ENCODE measurements at places on chromosomes 13 and 19.

DNA sequence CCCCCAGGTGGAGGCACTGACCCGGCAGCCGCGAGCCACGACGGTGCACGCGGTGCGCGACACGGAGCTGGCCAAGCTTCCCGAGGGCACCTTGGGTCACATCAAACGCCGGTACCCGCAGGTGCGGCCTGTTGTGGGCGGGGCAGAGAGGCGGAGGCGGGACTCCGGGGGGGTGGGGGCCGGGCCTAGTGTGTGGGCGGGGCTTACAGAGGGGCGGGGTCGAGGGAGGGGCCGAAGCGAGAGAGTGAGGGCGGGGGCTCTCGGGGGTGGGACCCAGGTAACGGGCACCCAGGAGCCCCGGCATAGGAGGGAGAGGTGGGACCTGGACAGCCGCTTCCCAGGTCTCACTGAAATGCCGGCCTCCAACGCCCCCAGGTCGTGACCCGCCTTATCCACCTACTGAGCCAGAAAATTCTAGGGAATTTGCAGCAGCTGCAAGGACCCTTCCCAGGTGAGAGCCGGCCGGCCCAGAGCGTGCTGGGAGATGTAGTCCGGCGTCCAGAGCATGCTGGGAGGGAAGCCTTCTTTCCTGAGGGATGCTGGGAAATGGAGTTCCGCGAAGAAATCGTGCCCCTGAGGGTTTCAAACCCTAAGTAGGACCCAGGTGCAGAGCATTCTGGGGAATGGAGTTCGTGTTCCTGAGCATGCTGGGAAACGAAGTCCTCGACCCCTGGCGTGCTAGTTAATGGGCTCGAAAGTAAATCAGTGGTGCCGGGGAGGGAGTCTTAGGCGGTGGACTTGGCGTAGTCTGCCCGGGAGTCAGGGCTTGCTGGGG, 15.7 kb downstream of the PNPLA6 start:
- DNase-seq = no peak

- no peak for DNase-seq
These were observed 14.8 kb downstream of the ACSBG2 start for GRCh38 chr19:6150289-6150688.

DNA sequence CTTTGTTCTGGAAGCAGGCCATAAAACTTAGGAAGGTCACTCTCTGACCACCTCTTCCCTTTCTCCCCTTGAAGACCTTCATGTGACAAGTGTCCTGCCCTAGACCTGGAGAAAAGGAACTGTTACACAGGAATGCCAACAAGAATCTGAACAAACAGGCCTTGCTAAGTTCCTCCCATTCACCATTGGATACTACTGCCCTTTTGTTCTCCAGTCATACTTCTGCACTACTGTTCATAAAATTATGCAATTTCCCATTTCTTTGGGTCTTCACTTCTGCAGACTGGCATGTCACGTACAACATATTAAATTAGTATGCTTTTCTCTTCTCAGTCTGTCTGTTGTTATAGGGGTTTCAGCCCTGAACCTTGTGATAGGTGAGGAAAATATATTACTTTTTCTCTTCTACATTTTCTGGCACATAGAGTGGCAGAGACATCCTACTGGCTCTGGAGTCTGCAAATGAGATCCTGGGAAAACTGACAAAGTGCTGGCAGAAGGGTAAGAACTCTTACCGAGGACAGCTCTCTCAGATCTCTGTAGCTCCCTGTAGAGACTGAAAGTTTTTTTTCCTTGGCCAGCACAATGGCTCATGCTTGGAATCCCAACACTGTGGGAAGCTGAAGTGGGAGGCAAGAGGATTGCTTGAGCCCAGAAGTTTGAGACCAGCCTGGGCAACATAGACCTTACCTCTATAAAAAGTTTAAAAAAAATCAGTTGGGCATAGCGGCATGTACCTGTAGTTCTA, 87.6 kb upstream of the SPRY2 start:
- no peak for DNase-seq

- peak; percentile 90 for DNase-seq
These were observed 95.9 kb upstream of the FREM2 start for GRCh38 chr13:38590796-38591507.

DNA sequence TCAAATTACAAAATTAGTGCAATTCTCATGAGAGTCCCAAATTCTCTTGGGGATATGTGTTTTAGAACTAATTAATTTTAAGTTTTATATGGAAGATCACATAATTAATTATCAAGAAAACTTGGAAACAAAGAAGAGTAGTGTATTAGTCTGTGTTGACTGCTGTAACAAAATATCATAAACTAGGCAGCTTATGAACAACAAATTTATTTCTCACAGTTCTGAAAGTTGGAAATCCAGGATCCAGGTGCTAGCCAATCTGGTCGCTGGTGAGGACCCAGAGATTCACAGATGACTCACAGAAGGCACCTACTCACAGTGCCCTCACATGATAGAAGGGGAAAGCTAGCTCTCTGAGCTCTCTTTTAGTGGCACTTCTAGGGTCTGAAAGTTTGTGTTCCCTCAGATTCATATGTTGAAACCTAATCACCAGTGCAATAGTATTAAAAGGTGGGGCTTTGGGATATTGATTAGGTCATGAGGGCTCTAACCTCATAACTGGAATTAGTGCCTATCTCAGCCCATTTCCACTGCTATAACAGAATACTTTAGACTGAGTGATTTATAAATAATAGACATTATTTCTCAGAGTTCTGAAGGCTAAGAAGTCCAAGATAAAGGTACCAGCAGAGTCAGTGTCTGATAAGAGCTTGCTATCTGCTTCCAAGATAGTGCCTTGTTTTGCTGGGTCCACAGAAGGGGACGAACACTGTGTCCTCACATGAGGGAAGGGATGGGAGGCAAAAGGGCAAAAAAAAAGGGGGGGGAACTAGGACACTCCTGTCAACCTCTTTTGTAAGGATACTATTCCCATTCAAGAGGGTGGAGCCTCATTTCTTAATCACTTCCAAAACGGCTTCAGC, 1.5 kb upstream of the ARGLU1 start:
- DNase-seq = no peak

GRCh38 chr13:75800545-75800944, 164.4 kb downstream of the LMO7 start:
- no peak for DNase-seq

- no peak for DNase-seq
These were observed 639.0 kb upstream of the KLHL1 start for GRCh38 chr13:70747262-70747661.

DNA sequence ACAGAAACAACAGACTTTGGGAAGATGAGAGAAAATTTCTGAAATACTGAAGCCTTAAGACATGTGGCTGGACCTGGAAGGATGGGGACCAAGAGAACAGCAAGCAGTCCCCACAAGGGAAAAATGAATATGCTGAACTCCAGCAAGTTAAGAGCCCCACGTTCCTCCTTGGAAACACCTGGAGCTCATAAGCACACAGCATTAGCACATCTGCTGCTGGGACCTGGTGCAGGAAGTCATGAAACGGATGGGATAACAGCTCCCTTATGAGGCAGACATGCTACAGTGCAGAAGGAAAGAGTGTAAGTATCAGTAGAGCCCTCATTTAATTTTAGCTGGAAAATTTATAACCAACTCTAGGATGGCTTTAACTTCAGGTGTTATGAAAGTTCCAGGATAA, 67.3 kb downstream of the SLC15A1 start:
- DNase-seq = no peak

GRCh38 chr19:33302974-33303790, 848 bp upstream of the CEBPA start:
- DNase-seq = no peak

- no peak for DNase-seq
These were observed 352.0 kb downstream of the FGF14 start for GRCh38 chr13:102049853-102050252.

DNA sequence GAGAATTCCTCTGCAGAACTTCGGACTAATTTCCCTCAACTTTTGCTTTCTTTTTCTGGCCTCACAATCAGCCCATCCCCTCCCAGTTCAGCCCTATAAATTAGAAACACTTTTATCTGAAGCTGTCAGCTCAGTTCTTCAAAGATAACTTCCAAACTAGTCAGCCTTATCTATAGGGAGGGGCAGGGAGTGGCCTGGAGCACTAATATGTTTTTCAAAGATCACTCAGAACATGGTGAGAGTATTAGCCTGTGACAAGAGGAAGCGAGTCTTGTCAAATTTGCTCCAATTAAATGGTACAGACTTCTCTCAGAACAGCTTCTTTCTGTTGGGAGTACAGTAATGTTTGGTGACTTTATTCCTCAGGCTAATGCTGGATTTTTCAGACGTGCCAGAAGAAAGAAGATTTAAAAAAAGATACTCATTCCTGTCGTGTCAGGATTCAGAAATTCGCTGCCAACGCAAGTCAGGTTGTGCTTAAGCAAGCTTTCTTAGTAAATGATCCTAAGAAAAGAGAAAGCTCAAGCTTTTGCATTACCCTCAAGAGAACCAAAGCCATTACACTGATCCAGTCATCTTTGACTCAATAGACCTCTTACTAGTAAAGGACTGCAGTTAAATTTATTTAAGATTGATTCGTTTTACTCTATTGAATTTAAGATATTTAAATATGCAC, 1033.6 kb downstream of the SLITRK5 start:
- no peak for DNase-seq

DNA sequence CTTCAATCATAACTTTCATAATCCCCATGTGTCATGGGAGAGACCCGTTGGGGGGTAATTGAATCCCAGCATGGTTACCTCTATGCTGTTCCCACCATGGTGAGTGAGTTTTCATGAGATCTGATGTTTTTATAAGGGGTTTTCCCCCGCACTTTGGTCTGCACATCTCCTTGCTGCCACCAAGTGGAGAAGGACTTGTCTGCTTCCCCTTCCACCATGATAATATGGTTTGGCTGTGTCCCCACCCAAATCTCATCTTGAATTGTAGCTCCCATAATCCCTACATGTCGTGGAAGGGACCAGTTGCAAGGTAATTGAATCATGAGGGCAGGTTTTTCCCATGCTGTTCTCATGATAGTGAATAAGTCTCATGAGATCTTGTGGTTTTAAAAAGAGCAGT, 524.9 kb downstream of the SLITRK5 start:
- no peak for DNase-seq

DNA sequence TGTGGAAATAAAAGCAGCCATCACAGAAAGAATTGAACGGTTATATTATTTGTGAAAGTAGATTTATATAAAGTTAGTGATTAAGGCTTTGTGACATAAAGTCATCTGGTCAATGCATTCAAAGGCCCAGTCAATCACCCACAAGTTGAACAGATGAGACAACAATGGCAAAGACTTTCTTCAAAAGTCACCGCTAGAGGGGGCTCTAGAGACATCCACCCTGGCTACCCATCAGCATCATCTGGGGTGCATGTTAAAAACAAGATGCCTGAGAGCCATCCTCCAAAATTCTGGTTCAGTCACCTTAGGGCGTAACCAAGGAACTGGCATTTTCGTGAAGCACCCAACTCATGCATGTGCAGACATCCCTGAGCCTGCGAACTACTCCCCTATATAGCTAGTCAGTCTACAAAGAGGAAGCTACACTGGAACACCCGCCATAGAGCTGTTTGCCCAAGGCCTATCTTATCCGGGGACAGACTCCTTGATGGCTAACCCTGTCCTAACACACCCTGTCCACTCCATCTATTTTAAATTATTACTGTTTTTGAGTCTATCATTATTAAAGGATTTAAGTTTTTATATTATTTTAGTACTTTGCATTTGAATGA, 970.5 kb downstream of the UQCRFS1 start:
- peak; percentile 23 for DNase-seq

DNA sequence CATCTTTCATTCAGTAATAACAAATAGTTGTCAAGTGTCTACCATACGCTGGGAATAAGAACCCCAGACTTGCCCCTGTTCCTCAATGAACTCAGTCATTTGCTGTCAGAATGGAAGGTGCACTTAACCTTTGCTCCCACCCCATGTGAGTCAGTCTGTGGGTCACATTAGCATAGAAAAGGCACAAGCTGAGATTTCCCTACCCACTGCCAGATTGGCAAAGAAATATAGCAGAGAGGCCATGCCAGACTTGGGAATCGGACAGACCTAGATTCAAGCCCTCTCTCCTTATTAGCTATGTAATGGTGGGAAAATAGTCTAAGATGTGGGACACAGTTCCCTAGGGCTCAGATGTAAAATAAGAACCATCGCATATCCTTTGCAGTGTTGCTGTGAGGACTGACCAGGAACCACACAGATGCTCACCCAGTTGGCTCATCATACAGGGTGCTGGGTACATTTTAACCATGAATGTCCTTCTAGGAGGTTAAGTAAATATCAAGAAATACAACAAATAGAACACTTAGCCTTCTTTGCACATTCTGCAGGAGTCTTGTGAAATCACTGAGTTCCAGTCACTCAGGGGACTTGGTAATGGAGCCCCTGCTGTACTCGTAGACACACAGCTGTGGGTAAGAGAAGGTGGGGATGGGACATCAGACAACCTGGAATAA, 218.2 kb downstream of the FGF14 start:
- no peak for DNase-seq
